Chondrocyte (in vitro differentiated cells): ENCODE measurements at places on chromosomes 4 and X. TPM values are rescaled to one million over a fixed set of nuclear protein-coding genes. Genes with fewer than 3 reads are reported as not detected.

DNA sequence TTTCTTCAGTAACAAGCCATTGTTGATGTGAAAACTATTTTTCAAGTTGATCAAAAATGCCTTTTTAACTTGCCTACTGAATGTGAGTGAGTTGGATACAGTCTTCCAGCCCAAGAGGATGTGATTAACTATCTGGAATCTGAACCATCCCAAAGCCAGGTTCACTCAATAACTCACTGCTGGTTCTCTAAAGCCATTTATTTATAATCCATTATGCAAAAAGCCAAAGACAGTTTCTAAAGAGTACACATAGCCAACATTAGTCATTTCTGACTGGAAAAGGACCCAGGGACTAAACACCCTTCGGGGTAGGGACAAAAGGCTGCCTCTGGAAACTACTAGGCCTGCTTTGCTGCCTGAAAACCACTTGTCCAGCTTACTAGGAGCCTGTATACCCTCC is 109.6 kb downstream of the SHROOM4 start:
- no peak for DNase-seq

Gene GRSF1
- 79.5 to 84.6 TPM (median 83.4 TPM) in 3 replicates for total RNA-seq

Gene SLITRK4
- total RNA-seq, result 0.82 to 2.4 TPM (median 2.1 TPM) in 3 replicates

Gene TMPRSS11D
- total RNA-seq, result not detected in 3 replicates

Gene RAB33A
- 3.2 to 16.7 TPM (median 16.7 TPM) in 3 replicates for total RNA-seq

Gene ASIC5
- not detected in 3 replicates for total RNA-seq

- DNase-seq, result no peak
Measured at GRCh38 chrX:10554612-10555270, 65.6 kb downstream of the MID1 start.

Gene TLR2
- 1.0 to 1.9 TPM (median 1.7 TPM) in 3 replicates for total RNA-seq

- no peak for DNase-seq
Measured at GRCh38 chr4:1614854-1615595, 69.1 kb downstream of the FAM53A start.

Gene JAKMIP1
- total RNA-seq, result 0.10 TPM in 1 of 3 replicates, not detected in the others

DNA sequence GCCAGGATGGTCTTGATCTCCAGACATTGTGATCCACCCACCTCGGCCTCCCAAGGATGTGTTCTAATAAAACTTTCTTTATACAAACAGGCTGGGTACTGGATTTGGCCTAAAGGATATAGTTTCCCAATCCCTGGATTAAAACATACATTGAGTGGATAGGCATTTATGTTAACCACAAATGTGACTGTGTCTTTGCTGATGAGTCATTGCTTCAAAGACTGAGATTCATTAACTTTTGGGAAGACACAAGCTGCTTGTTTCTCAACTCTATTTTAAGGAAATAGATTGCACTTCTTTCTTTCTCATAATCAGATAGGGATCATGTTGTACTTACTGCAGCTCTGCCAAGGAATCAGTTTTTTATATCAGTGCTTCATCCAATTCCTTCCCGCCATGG is 131.3 kb upstream of the AGA start:
- DNase-seq, result no peak

DNA sequence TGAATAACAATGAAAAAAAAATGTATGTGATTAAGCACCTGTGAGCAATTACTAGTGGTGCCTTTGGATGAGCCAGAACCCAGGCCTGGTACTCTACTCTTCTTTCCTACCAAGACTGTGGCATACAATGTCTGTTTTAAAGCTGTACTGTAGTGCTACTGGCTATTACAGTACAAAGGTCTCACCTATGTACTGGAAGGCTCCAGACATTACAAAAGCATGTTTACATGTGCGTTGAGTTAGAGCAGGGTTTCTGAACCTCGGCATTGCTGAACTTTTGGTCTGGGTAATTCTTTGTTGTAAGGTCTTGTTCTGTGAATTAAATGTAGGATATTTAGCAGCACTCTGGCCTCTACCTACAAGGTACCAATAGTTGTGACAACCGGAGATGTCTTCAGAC is 153.8 kb downstream of the SPATA18 start:
- no peak for DNase-seq

GRCh38 chr4:1247864-1248244 is 1.1 kb downstream of the CTBP1 start:
- DNase-seq, result peak; percentile 79

Gene SPINK2
- not detected in 3 replicates for total RNA-seq

DNA sequence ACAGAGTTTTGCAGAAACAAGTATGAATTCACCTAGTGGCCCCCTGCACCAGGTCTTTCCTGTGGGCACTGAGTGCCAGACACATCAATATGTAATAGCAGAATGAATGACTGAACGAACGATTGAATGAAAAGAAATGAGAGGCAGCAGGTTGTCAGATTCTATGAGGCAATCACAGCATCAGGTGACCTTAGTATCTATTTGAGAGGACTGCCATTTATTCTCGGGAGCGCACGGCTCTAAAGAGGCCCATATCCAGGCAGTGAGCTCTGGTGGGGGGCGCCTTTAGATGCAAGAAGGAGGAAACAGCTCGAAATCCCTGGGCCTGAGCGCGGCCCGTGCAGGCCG is 528 bp upstream of the SLC25A4 start:
- DNase-seq, result no peak

Gene CT45A6
- not detected in 3 replicates for total RNA-seq

DNA sequence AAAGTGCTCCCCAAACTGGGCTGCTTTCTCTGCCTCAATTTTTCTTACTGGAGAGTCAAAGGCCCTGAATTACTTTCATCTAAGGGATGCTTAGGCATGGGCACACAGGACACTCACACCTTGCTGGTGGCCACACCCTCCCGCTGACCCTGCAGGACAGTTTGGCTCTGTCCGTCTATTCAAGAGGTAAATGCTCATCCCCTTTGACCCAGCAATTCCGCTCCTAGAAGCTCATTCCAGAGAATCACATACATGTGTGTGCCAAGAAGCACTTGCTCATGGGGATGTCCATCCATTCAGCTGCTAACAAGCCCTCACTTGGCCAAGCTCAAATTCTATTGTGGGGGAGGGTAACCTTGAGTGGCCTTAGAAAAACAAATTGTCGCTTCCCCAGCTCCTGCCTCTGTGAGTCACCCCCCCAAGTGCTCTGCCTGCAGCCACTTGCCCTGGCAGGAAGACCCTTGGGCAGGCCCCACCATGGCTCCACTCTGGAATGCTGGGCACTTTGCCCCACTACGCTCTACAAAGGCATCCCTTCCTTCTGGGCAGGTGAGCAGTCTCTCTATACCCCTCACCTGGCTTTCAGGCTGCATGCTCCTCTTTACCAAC is 54.5 kb downstream of the HTRA3 start:
- DNase-seq, result peak; percentile 36

Gene SATL1
- 0.15 TPM in 1 of 3 replicates, not detected in the others for total RNA-seq

- no peak for DNase-seq
Measured at GRCh38 chr4:120447774-120448173, 381.1 kb upstream of the MAD2L1 start.

DNA sequence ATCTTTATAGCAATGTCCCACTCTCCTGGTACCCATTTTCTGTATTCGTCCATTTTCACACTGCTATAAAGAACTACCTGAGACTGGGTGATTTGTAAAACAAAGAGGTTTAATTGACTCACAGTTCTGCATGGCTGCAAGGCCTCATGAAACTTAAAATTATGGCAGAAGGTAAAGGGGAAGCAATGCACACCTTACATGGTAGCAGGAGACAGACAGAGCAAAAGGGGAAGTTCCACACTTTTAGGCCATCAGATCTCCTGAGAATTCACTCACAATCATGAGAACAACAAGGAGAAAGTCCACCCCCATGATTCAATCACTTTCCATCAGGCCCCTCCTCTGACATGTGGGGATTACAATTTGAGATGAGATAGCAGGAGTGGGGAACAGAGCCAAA is 49.7 kb downstream of the TMLHE start:
- no peak for DNase-seq
